RPMI7951 (cell line): ENCODE measurements at places on chromosomes 16 and 17. TPM values are rescaled to one million over a fixed set of nuclear protein-coding genes. Genes with fewer than 3 reads are reported as not detected.
A peak's percentile ranks its signal among the peaks of the same experiment; 100 is the strongest.

DNA sequence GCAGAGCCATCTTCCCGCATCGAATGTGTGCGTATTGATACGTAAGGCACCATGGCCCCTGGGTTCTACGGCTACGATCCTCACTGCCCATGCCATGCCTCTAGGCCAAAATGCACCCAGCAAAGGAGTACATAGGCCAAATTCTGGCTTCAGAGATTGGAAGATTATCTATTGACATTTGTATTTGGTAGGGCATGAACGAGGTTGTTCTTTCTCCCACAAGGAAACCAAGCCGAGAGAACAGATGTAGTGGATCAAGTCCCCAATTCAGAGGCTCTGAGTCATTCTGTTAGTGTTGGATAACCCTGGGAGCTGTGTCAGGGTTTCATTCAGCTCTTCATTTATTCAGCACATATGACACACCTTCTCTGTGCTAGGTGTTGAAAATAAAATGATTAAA is 36.5 kb downstream of the HOXB1 start:
- peak; percentile 73 for DNase-seq

GRCh38 chr17:17153709-17154108 is 52.4 kb downstream of the PLD6 start:
- DNase-seq = no peak

DNA sequence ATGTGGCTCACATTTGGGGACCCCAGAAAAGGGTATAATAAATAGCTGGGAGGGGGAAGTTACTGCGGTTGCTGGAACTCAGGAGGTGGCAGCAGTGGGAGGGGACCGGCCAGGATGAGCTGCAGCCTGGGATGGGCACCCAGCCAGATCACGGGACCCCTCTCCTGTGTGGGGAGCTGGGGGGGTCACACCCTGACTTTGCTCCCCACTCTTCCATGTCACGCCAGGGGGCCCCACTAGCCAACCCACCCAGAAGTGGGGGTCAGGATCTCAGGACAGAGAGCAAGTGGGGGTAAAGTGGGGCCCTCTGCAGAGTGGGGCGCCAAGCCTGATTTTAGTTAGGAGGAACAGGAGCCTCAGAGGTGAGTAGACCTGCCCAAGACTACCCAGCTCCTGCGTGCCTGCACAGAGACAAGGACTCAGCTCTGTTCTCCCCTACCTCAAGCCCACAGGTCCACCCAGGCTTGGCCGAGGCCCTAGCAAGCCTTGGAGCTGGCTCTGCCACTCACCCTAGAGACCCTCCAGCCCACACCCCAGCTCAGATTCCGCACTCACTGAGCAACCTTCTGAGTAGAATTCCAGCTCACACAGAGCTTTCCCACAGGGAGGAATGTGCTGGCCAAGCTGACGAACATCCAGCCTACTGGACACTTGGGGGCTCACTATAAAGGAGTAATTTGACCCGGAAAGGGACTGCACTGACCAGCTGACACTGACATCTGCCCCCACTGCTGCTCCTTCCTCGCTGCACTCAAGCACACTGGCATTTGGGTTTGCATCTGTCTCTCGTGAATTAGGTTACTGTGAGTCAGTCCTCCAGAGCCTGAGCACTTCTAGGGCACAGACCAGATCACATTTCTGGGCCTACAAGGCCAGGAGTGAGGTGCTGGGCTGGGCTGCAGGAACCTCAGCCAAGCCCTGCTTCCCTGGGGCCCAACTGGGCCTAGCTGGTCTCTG is 310.1 kb downstream of the C16orf95 start:
- peak; percentile 60 for DNase-seq

GRCh38 chr16:23330583-23331249 is 28.6 kb downstream of the SCNN1B start:
- DNase-seq = peak; percentile 16

DNA sequence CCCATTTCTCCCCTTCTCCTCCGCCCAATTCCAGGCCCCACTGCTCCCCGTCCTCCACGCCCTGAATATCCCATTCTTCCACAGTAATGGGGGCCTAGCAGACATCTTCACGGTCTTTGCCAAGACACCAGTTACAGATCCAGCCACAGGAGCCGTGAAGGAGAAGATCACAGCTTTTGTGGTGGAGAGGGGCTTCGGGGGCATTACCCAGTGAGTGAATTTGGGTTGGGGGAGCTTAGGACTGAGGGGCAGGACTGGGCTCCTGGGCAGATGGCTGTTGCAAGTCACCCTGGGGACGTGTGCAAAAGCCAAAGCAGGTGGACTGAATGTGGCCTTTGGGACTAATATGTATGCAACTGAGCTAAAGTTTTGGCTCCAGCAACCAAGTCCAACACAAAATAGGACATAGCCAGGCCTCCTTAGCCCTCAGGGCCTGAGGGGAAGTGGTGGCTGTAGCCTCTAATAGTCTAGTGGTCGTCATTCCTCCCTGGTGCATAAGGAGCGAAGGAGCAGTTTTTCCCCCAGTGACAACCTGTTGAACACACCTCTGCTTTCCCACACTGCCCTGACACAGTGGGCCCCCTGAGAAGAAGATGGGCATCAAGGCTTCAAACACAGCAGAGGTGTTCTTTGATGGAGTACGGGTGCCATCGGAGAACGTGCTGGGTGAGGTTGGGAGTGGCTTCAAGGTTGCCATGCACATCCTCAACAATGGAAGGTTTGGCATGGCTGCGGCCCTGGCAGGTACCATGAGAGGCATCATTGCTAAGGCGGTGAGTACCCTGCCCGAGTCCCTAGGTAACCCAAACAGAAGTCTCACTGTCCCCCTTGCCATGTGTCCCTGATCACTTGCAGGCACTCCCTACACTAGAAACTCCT is 2.6 kb downstream of the ACADVL start:
- no peak for DNase-seq

DNA sequence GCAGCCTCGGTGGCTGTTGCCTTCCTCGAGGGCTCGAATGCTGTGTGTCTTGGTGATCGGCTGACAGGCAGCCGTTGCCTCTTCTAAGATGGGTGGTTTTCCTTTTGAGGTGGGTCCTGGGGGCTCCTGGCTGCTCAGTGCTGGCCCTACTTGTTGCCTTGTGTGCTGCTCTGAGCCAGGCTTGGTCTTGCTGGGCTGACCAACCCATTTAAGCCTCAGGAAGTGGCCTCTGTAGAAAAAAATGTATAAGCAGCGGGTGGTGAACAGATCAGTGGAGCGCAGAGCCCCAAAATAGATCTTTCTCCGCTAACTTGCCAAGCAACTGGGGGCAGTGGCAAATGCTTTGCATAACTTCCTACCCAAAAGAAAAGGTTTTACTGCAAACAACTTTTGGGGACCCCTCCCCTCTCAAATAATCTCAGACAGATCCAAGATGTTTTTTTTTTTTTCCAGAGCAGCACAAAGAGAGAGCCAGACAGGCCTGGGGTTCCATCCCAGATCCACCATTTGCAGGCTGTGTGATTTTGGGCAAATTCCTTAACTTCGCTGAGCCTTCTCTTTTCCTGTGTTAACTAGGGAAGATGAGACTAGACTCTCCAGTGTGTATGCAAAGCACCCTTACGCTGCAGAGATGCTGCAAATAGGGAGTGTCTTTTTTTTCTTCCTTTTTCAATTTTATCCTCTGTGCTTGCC is 42.5 kb downstream of the PLCG2 start:
- no peak for DNase-seq

DNA sequence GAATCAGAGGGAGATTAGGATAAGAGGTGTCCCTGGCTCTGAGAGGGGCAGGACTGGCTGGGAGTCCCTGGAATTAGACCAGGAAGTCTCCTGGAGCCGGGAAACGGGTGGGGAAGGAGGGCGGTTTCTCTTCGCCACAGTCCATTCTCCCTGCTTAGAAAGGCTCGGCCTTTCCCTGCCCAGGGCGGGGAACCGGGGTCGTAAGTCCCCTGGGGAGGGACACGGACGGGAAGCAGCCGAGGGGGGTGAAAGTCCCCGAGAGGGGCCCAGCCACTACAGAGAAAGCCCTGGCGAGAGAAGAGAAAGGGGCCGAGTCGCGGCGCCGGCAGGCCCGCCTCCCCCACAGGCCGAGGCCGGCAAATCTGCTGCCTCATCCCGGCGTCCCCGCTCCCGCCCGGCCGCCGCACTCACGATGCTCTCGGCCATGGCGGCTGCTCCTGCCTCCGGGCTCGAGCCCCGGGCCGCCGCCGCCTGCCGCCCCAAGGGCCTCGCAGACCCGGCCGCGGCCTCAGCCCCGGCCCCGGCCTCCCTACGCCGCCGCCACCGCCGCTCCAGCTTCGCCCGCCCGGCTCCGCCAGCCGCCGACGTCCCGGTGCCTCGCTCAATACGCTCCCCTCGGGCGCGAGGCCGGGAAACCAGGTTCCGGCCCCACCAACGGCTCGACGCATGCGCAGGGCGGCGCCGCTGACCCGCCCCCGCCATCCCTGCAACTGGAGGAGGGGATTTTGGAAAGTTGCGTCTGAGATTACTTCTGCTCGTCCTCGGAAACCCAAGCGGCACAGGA is at the start of the genes NPLOC4 and TSPAN10:
Gene NPLOC4, minus strand, starts transcription at position 608 of the 784 bp plus-strand sequence. Its CDS starts 182 bp downstream, at position 426.
Gene TSPAN10, plus strand, starts transcription at position 692 of the 784 bp plus-strand sequence. CDS start 5,217 bp downstream, outside the sequence.
- peak; percentile 80 for DNase-seq

GRCh38 chr17:44362949-44363612 is 572 bp downstream of the FAM171A2 start:
- no peak for DNase-seq

DNA sequence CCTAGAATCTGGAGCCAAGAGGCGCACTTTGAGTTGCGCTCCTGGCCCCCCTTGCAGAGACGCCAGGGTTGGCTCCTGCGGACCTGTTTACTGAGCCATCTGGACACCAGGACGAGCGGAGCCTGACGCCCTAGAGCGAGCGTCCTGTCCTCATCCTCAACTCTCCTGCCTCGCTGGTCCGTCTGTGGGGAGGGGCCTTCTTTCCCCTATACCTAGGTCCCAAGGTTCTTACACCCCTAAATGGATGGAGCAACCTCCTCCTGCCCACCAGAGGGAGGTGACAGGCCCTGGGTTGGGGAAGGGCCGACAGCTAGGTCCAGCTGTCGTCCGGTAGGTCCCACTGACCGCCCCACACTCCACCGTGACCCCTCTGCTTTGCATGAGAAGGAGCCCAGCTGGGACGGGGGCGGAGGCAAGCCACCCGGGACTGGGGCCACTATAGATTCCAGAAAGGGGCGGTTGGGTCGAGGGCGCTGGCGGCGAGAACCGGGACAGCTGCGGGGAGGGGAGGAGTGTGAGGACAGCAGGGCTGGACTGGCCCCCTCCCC is 3.1 kb upstream of the LHX1 start:
- no peak for DNase-seq

DNA sequence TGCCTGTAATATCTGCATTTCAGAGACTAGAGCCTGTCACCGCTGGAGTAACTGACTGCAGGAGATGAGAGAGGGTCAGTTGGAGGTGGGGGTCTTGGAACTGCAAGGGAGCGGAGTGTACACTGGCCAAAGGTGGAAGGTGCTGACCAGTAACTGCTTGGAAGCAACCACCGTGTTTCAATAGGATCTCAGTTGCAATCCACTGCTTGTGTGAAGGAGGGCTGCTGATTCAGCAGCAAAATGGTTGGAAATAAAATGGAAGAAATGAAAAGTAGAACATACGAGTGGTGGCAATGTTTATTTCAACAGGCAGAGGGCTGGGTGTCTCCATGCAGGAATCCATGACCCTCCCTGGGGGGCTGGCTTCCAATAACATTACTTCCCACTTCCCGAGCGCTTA is 2.1 kb upstream of the JPH3 start:
- DNase-seq = no peak

DNA sequence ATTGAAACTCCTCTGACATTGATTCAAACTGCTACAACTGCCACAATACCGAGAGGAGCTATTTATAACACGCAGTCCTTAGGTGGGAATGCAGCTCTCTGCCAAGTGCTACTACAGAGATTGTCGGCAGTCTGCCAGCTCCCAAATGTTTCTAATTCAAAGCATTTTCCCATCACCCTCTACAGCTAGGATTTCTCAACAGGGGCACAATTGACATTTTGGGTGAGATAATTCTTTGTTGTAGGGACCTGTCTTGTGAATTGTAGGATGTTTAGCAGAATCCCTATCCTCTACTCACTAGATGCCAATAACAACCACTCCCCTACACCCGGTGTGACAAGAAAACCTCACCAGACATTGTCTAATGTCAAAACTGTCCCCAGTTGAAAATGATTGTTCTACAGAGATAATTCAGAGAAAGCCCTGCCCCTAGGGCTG is 7.8 kb upstream of the N4BP1 start:
- peak; percentile 53 for DNase-seq

DNA sequence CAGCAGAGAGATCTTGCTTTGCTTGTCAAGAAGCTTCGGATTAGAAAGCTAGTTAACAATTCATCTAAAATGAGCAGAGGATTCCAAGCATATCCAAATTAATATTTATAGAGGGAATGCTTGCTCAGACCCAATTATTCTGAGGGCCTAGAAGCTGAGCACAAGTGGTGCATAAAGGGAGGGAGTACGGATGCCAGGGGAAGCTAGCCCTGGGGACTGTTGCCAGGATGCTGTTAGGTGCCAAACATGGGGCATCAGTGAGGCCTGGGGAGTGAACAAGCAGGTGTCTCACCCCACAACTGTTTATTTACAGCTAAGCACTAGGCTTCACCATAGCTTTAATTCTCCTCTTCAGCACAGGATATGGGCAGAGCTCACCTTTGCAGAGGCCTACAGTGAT is 684.1 kb upstream of the C16orf82 start:
- no peak for DNase-seq

GRCh38 chr16:70644763-70645597 is 1.4 kb upstream of the IL34 start:
- DNase-seq = no peak

- no peak for DNase-seq
Observed at GRCh38 chr17:5598457-5598856, 14.1 kb upstream of the NLRP1 start.

- peak; percentile 57 for DNase-seq
Observed at GRCh38 chr16:53159781-53160436, 105.1 kb downstream of the CHD9 start.

DNA sequence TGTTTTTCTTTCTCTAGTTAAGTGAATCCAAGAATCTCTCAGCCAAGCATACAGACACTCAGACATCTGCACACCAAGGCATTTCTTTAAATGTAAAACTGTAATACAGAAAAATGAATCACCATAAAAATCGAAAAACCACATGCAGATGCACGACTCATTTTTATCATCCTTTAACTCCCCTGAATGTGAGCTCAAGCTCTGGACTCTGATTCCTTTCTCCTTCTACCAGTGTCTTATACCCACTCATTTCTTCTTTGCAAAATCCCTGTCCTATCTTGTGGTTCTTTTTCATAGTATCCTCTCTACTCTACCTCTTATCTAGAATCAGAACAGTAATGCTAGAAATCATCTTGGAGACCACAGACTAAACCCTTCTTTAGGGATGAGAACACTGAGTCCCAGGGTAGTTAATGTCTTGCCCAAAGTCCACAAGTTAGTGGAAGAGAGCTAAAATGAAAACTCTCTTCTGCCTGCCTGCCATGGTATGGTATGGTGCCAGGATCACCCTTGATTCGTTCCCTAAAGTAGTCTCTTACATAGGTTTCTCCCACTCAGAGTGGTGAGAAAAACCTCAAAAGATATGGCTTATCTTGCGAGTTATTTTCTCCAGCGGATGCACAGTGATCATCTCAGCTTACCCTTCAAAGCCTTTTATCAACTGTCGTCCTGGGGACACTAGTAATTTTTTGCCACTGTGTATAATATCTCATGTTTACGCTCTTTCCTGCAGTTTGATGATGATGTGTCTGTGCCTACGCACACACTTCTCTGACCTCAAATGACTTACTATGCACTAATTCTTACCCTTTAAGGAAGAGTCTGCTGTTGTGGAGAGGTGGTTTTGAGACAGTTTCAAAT is 30.2 kb downstream of the BRD7 start:
- no peak for DNase-seq

GAS7 gene
- 18.1 and 20.3 TPM in 2 replicates for total RNA-seq

GRB7 gene
- not detected in 2 replicates for total RNA-seq

AGRP gene
- not detected in 2 replicates for total RNA-seq

GNAO1 gene
- 3.4 and 4.2 TPM in 2 replicates for total RNA-seq

CDYL2 gene
- total RNA-seq = under 0.01 and 1.6 TPM in 2 replicates

EXOC3L1 gene
- 0.39 and 0.60 TPM in 2 replicates for total RNA-seq

MAPT gene
- total RNA-seq = 0.10 and 0.12 TPM in 2 replicates

TRPV3 gene
- under 0.01 and 0.10 TPM in 2 replicates for total RNA-seq

DPEP3 gene
- total RNA-seq = not detected in 2 replicates

TP53TG3F gene
- total RNA-seq = 0.10 TPM in 1 of 2 replicates, not detected in the other
